Caco-2 (cell line): ENCODE measurements at places on chromosomes 1 and 21. TPM values are rescaled to one million over a fixed set of nuclear protein-coding genes. Genes with fewer than 3 reads are reported as not detected.

Gene FCRL3
- not detected in 2 replicates for total RNA-seq

Gene PLA2G4A
- 2.0 and 3.4 TPM in 2 replicates for total RNA-seq

Gene CASQ2
- total RNA-seq: 0.18 TPM in 1 of 2 replicates, not detected in the other

DNA sequence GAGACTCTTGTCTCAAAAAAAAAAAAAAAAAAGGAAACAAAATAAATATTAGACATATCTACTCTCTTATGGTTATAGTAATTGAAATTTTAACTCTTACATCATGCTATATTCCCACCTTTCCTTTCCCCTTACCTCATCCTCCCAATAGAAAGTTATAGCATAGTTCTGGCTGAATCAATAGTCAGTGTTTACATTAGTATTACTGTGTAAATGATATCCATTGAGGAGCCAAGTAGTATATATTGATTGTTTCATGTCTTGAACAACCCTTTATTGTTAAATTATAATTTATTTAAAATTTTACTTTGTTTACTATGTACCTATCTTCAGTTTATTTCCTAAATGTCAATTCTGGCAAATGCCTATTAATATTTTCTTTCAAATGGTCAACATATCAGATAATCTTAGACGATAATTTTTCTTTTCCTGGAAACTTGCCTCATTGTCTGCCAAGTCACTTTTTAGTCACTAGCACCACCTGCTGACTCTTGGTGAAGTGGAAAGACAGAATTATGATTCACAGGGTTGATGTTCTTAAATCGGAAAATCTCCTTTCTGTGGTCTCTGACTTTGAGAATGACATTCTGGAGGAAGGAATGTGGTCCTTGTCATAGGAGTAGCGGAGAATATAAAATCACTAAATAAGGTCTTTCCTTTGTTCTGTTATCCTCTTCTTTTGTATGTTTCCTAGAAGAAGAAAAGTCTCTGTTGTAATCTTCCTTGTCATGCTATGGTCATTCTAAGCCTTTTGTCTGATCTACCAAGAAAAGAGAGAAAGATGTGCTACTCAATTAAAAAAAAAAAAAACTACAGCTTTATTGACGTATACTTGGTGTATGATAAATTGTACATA, 8.6 kb downstream of the HJV start:
- H3K27me3 ChIP-seq: no peaks in the 10 kb centered on the region
- no peak for DNase-seq
- no peak overlapping the region for H3K4me3 ChIP-seq

DNA sequence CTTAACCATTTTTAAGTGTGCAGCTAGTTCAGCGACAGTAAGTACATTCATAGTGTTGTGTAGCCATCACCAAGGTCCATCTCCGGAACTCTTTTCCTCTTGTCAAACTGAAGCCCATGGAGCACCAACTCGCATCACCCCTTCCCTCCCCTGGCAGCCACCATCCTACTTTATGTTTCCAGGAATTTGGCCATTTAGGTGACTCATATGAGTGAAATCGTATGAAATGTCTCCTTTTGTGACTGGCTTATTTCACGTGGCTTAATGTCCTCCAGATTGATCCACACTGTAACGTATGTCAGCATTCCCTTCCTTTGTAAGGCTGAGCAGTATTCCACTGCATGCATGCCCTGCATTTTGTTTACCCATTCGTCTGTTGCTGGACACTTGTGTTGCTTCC, 2.5 kb downstream of the COL6A2 start:
- no peaks in the 10 kb centered on the region for H3K4me1 ChIP-seq
- H3K36me3 ChIP-seq: no peaks in the 10 kb centered on the region
- no peaks in the 10 kb centered on the region; the same call in 1 of the 2 replicates for H3K27me3 ChIP-seq
- no peak for DNase-seq

GRCh38 chr1:216175714-216176113, 247.5 kb downstream of the USH2A start:
- H3K27me3 ChIP-seq: no peaks in the 10 kb centered on the region
- no peak overlapping the region for H3K27ac ChIP-seq
- DNase-seq: peak; percentile 36
- no peak overlapping the region for H3K4me3 ChIP-seq
- H3K4me1 ChIP-seq: no peaks in the 10 kb centered on the region
- no peaks in the 10 kb centered on the region for H3K36me3 ChIP-seq

DNA sequence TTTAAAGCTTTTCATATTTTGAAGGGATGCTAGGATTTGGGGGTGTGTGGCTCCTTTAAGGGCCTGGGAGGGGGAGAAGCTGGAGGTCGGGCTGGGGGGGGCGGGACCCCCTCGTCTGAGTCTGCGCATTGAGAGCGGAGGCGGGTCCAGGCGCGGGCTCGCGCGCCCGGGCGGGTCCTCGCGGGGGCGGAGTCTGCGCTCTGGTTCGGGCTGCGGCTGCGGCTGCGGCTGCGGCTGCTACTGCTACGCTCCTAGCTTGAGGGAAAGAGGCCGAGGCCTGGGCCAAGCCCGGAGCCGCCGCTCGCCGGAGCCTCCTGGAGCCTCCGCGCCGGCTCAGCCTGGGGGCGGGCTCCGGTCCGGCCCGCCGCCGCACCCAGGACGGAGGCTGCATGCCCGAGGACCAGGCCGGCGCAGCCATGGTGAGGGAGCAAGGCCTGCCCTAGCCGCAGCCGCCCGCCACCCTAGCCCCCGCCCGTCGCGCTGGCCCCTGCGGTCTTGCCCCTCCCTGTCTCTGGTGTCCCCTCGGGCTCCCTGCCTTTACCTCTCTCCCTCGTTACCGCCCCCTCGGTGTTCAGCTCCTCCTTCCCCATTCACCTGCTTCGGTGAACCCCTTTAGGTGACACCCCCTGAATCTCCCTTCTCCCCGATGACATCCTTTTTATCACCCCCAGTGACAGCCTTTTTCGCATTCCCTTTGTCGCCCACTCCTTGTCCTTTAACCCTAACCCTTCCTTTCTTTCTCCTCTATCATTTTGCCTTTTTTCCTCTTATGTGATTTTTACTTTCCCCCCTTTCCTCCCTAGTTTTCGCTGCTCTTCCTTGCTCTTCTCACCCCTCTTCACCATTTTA, at the start of gene ZYG11B:
ZYG11B (plus strand) TSS at position 189 of the 849 bp plus-strand sequence; CDS start at position 390, 201 bp downstream.
- DNase-seq: peak; percentile 91
- no peaks in the 10 kb centered on the region for H3K36me3 ChIP-seq
- peak within 1 kb of the TSS; percentile 87 for H3K27ac ChIP-seq
- no peaks in the 10 kb centered on the region for H3K27me3 ChIP-seq
- H3K4me1 ChIP-seq: no peaks in the 10 kb centered on the region; the same call in 1 of the 2 replicates

Gene C4BPB
- total RNA-seq: 93.0 and 99.8 TPM in 2 replicates

GRCh38 chr1:42034426-42034825, 115.7 kb upstream of the HIVEP3 start:
- H3K27me3 ChIP-seq: no peaks in the 10 kb centered on the region; the same call in 1 of the 2 replicates
- H3K4me1 ChIP-seq: no peaks in the 10 kb centered on the region; the same call in 1 of the 2 replicates
- DNase-seq: no peak

- H3K27me3 ChIP-seq: no peaks in the 10 kb centered on the region
- no peak overlapping the region for H3K27ac ChIP-seq
- H3K4me1 ChIP-seq: peaks cover 18% of the 10 kb centered on the region
- no peaks in the 10 kb centered on the region for H3K36me3 ChIP-seq
Observed at GRCh38 chr1:92931691-92932090, 29.6 kb downstream of the DIPK1A start.
